ENCODE measurements at places on chromosomes 7 and 10. TPM values are rescaled to one million over a fixed set of nuclear protein-coding genes. Genes with fewer than 3 reads are reported as not detected.

GRCh38 chr10:128729910-128730420, 603.7 kb upstream of the MKI67 start:
- DNase-seq, result no peak

GRCh38 chr10:13831711-13832141, 245.0 kb downstream of the PRPF18 start:
- DNase-seq, result no peak

- peak; percentile 85 for DNase-seq
These were observed 107.2 kb upstream of the PPIF start for GRCh38 chr10:79239924-79240581.

The FAM25C gene
- not detected for total RNA-seq

The PPA1 gene
- 232 TPM for total RNA-seq

The AZGP1 gene
- total RNA-seq, result not detected

GRCh38 chr10:130202984-130203621, 66.9 kb downstream of the GLRX3 start:
- no peak for DNase-seq

- DNase-seq, result no peak
These were observed 75.1 kb upstream of the TCF7L2 start for GRCh38 chr10:112874982-112875381.

DNA sequence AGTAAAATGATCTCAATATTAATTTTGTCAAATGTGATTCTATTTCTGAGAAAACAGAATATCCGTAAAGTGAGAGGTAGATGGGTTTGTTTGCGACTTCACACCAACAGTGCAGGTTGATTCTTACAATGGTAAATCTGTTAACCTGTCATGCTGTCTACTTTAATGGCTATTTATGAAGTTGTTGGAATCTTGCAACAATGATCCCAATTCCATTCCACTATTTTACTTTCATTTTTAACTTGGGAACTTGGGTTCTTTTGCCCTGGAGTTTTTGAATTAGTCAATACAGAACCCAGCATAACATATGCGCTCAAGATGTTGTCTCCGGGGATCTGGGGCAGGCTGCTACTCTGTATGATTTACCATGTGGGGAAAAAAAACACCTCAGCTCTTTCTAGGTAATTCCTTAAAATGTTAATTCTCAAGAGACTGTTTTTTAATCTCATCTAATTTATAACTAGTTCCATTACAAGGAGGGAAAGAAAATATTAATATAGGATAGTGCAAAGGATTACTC, 1.2 kb downstream of the LGI1 start:
- DNase-seq, result no peak

GRCh38 chr7:116511552-116512519, 12.3 kb downstream of the CAV2 start:
- no peak for DNase-seq

DNA sequence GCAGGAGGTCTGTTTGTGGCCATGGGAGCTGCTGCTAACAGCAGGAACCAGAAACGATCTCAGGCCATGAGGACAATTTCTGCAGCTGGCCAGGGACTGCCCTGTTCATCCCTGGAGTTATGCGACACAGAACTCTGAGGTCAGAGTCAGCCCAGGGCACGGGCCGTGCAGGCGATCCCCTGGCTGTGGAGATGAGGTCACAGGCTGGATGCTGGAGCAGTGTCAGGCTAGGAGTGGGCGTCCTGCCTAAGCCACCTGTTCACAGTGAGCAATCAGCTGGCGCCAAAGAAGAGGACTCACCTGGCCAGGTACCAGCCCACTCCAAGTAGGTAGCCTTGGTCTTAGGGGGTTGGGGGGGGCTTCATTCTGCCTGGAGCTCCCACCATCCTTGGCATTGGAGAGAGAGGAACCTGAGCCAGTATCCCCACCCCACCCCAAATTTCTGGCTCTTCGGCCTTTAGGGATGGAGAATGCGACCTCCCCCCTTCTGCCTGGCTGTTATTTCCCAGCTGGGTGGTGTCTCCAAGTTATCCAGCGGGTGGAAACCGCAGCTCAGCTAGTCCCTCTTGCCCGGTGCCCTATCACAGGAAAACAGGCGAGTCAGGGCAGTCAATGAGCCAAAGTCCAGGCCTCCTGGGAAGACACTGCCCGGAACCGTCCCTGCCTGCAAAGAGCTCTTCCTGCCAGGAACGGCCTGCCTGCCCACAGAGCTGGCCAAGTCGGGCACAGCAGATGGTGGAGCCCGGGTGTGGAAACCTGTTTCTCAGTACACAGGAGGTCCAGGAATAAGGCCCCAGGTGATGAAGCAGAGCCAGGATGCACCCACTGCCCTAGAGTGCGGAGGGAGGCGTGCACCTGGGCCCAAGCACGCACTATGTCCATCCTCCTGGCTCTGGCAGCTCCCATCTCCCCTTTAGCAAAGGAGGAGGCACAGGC, 1.8 kb upstream of the TTYH3 start:
- DNase-seq, result no peak

The SLC37A3 gene
- total RNA-seq, result 64.1 TPM

The FBXL13 gene
- total RNA-seq, result 0.97 TPM
